ENCODE measurements at places on chromosomes 12 and 14.

- no peak for DNase-seq
These were observed 37.9 kb upstream of the NCOR2 start for GRCh38 chr12:124605150-124605882.

DNA sequence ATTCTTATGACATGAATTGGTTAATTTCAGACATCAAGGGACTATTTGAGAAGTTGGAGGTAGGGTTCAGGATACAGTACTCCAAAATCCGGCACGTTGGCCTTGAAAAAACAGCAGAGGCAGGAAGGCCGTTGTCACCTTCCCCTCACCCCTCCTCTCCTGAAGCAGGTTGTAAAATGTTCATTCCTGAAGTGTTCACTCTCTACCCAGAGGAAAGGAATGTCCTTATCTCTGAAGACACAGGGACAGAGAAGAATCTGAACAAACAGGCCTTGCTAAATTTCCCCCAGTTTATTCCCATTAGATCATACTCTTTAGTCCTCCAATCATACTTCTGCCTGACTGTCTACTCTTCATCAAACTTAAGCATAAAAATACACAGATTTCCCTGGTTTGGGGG, 313.6 kb downstream of the ZFP36L1 start:
- no peak for DNase-seq

DNA sequence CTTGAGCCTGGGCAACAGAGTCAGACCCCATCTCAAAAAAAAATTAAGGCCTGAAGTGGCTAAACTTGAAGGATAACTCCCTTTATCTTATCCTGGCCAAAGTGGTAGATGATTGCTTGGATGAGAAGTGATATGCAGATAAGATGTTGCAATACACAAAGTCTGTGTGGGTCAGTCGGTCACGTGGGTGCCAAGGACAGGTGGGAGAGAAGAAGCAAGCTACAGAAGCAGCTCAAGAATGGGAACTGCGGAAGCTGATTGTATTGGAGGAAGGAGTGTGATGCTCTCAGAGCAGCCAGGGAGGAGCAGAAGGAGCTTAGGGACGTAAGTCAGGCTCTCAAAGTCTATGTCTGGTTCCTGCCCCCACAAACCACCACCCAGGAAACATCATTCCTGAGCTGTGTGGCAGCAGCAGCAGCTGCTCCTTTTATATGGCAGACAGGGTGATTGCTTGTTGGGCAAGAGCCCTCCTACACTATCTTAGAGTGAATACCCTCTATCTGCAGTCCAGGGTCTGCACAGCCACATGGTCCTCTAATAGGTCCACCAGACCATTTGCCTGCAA, 54.5 kb downstream of the ATP2A2 start:
- DNase-seq, result no peak

- no peak for DNase-seq
These were observed 447.5 kb downstream of the GXYLT1 start for GRCh38 chr12:41697161-41697560.

- no peak for DNase-seq
These were observed 124.3 kb downstream of the ADGRD1 start for GRCh38 chr12:131077931-131078391.

GRCh38 chr12:95017482-95017881, 14.0 kb upstream of the NDUFA12 start:
- no peak for DNase-seq

- DNase-seq, result peak; percentile 94
These were observed 29.1 kb downstream of the NFYB start for GRCh38 chr12:104108755-104109445.

DNA sequence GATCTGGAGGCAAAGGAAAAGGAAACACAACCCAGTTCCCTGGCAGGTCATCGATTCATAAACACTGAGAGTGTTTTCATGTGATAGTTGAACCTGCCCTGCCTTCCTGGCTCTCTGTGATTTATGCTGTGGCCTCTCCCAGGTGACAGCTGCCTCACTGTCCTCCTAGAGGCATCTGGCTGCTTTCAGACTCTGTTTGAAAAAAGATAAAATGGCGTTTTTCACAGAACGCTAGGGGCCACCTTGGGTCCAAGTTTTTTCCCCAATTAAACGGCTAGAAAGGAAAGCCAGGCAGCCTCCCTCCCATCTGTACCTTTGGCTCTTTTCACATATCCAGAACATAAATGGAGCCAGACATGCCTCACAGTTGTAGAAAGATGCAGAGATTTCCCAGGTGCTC, 252.6 kb upstream of the CCDC196 start:
- DNase-seq, result no peak

DNA sequence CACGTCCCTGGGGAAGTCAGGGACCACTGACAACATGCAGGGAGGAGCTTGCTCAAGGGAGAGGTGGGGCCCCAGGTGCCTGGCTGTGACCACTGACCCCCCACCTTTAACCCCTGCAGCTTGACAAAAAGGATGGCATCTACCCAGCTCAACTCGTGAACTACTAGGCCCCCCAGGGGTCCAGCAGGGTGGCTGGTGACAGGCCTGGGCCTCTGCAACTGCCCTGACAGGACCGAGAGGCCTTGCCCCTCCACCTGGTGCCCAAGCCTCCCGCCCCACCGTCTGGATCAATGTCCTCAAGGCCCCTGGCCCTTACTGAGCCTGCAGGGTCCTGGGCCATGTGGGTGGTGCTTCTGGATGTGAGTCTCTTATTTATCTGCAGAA, 26.3 kb downstream of the HIP1R start:
- no peak for DNase-seq

- DNase-seq, result no peak
These were observed 41.9 kb downstream of the E2F7 start for GRCh38 chr12:77023501-77023900.

All from activated CD4-positive, alpha-beta T cell treated with anti-CD3 and anti-CD28 coated beads for 36 hours (primary cell).